GM12878 (cell line): ENCODE measurements at places on chromosomes 5 and 9. TPM values are rescaled to one million over a fixed set of nuclear protein-coding genes. Genes with fewer than 3 reads are reported as not detected.

Gene FOXD4L4
- not detected in 2 replicates for polyA plus RNA-seq

Gene CDKN2B
- 0.13 and 0.15 TPM in 2 replicates for polyA plus RNA-seq

Gene PIP5KL1
- polyA plus RNA-seq: 0.11 and 0.17 TPM in 2 replicates

Gene PCDHB7
- not detected in 2 replicates for polyA plus RNA-seq

Gene SMIM32
- polyA plus RNA-seq: not detected in 2 replicates

Gene SPOCK1
- polyA plus RNA-seq: 0.23 and 0.27 TPM in 2 replicates

Gene GRXCR2
- not detected in 2 replicates for polyA plus RNA-seq

Gene SMARCA2
- polyA plus RNA-seq: 184 and 200 TPM in 2 replicates

Gene NUTM2F
- polyA plus RNA-seq: not detected in 2 replicates

Gene DMRT3
- not detected in 2 replicates for polyA plus RNA-seq

Gene PIGO
- polyA plus RNA-seq: 22.3 and 24.7 TPM in 2 replicates

Gene BTNL3
- not detected in 2 replicates for polyA plus RNA-seq

Gene AHRR
- polyA plus RNA-seq: 20.8 and 21.3 TPM in 2 replicates

Gene PCDHGA11
- polyA plus RNA-seq: 2.6 and 2.7 TPM in 2 replicates

Gene HCN1
- not detected in 2 replicates for polyA plus RNA-seq

Gene LIFR
- not detected in 2 replicates for polyA plus RNA-seq

Gene PCDHB6
- polyA plus RNA-seq: 0.08 TPM in 1 of 2 replicates, not detected in the other

Gene ADGRV1
- polyA plus RNA-seq: 0.22 and 0.32 TPM in 2 replicates

Gene PTGES2
- 124 and 131 TPM in 2 replicates for polyA plus RNA-seq

Gene TUSC1
- polyA plus RNA-seq: not detected in 2 replicates

Gene LCN15
- polyA plus RNA-seq: 0.37 and 0.38 TPM in 2 replicates

Gene TENT4A
- polyA plus RNA-seq: 2.1 and 3.4 TPM in 2 replicates

Gene PCDHGA7
- polyA plus RNA-seq: 0.05 TPM in 1 of 2 replicates, not detected in the other

Gene PAEP
- polyA plus RNA-seq: not detected in 2 replicates

Gene FCN1
- not detected in 2 replicates for polyA plus RNA-seq

Gene DCTN4
- polyA plus RNA-seq: 16.6 and 17.8 TPM in 2 replicates

Gene IQGAP2
- polyA plus RNA-seq: 14.5 and 16.1 TPM in 2 replicates

Gene IGFBPL1
- polyA plus RNA-seq: 0.14 and 0.25 TPM in 2 replicates

Gene MEGF10
- not detected in 2 replicates for polyA plus RNA-seq

Gene SLC36A3
- polyA plus RNA-seq: 0.06 TPM in 1 of 2 replicates, not detected in the other

Gene OLFML2A
- polyA plus RNA-seq: 0.03 TPM in 1 of 2 replicates, not detected in the other

Gene ACSL6
- not detected in 2 replicates for polyA plus RNA-seq

Gene CCL21
- not detected in 2 replicates for polyA plus RNA-seq

Gene PCDHA6
- not detected in 2 replicates for polyA plus RNA-seq

Gene TMEM174
- not detected in 2 replicates for polyA plus RNA-seq

Gene DIAPH1
- polyA plus RNA-seq: 116 and 122 TPM in 2 replicates

Gene RNF208
- 0.61 and 1.2 TPM in 2 replicates for polyA plus RNA-seq

Gene ANKRD55
- not detected in 2 replicates for polyA plus RNA-seq

Gene SV2C
- polyA plus RNA-seq: 0.74 and 1.0 TPM in 2 replicates

Gene GARIN3
- polyA plus RNA-seq: 0.15 TPM in 1 of 2 replicates, not detected in the other

Gene INSYN2B
- 0.10 and 0.27 TPM in 2 replicates for polyA plus RNA-seq

Gene ZDHHC21
- polyA plus RNA-seq: 7.2 and 7.6 TPM in 2 replicates
